Hematopoietic multipotent progenitor cell treated with erythropoietin and hydrocortisone succinate and interleukin-3 and kit ligand, for 6 days (in vitro differentiated cells): ENCODE measurements at places on chromosomes 3 and 15.

DNA sequence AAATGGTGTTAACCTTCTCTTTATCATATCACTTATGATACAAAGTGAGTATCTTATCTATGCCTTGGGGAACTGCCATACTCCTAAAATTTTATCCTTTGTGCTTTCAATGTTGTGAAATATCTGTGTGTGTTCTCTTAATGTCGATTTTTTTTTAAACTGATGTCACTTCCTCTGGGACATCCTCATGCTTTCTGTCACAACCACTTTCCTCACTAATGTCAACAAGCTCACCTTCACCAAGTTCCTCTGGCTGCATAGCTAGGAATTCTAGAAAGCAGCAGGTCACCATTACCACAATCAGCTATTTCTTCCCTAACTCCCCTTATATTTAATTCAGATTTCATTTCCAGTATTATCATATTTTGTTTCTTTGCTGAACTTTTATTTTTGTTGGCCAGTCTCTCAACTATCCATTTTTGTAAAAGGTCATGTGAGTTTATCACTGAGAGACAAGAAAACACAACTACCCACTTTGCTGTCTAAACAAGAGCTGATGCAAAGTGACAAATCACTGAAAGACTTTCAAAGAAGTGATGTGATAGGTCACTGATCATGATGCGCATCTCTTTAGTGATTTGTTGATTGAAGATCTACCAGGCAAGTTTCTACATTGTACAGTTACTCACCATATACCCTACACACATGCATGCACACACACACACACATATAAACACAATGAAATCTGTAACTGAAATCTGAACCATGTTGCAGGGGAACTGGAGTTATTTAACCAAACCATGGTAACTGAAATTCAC lies 369.0 kb downstream of the ULK4 start:
- no peak for DNase-seq

DNA sequence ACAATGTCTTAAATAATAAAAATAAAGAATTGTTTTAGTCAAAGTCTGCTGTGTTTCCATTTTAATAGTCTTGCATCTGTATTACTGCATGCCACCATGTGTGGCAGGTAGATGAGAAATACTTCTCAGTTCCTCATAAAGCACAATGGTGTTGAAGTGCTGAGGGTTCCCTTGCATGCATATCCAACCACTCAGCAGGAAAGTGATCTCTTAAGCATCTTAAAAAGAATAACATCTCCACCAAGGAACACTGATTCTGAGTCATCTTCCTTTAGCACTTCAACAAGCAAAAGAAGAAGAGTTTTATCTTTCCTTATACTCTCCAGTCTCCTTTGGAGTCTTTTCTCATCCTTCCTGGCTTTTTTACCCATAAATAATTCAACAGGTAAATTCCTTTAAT lies 602.0 kb downstream of the TBL1XR1 start:
- DNase-seq, result no peak

DNA sequence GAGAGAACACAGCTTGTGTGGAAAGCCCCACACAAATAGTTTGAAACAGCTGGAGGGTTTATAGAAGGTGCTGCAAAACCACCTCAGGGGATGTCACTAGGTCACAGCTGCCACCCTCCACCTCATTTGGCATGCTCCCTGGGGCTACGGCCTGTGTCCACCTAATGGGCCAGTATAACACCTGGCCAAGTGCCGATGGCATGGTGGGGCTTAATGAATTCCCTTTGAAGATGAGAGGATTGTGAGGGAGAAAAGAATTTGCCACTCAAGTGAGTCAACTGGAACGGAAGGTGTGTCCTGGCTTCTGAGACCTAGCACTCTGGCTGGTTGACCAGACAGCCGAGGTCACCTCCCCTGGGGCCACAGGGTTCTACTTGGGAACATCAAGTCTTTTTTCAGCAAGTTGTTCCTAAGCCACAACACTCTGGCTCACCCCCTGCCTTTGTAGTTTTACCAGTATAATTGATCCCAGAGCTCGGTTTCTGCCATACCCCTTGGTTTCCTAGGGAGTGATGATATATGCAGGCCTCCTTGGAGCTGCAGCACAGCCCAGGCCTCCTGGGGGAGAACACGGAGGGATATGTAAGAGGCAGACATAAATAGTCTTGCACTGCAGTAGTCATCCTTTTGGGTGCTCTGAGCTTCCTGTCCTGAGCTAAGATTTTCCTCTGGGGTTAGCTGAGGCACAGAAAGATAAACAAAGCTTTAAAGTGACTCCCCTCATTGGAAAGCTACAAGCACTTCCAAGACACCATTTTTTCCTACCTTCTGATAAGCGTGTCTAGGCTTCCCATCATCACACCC lies 178.2 kb upstream of the LPP start:
- no peak for DNase-seq

DNA sequence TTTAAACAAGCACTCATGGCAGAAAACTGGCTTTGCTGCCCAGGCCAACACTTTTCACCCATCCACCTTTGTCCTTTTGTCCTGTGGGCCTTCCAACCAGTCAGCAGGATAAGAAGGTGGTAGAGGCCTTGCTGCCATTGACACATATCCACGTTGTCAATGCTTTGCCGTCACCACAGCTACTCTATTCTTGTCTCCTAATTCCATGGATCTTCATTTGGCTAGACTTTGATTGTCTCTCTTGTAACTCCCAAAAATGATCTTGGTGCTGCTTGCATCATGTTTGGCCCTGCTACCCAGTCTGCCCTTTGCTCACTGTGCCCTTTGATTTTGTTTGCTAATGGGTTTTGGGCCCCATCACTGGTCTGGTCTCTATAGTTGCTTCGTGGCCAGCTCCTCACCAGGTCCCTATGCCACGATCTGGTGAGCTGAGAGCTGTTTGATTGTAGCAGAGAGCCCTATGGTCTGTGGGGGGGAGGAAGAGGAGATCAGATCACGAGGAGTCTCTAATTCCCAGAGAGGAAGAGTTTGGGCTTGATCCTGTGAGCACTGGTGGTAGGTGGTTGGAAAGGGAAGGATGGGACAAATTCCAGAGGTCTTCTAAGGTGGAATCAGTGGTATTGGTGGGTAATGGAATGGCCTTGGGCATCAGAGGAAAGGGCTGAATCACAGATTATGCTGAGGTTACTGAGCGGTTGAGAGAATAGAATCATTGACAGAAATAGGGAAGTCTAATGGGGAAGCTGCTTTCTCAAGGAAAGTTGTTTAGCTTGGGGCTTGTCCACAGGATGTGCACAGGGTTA lies 40.3 kb downstream of the ABHD2 start:
- peak; percentile 50 for DNase-seq

- no peak for DNase-seq
Observed at GRCh38 chr15:64530472-64530871, 70.1 kb downstream of the ZNF609 start.

GRCh38 chr3:126446301-126446700 lies 29.4 kb downstream of the ZXDC start:
- no peak for DNase-seq

DNA sequence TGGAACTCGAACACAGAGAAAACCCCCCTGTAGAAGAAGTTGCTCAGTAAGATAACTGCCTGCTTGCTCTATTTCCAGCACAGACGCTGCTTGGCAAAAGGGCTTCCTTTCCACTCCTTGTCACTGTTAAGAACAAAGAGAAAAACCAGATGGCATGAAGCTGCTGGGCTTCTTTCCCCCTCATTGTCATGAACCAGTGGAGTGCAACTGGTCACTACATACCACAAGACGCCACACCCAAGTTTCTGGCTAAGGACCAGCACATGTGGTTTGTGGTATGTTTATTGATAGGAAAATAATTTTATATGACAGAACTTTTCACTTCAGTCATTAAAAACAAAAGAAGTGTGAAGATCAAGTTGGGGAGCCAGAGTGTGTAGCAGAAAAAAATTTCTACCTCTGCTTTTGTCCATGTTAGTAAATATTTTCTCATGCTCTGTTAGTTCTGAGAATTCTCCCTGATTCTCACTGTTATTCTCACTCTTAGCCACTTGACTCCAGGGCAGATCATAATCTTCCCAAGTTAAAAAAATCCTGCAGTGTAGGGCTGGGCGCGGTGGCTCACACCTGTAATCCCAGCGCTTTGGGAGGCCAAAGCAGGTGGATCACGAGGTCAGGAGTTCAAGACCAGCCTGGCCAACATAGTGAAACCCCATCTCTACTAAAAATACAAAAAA lies 37.9 kb downstream of the CLK3 start:
- peak; percentile 92 for DNase-seq

DNA sequence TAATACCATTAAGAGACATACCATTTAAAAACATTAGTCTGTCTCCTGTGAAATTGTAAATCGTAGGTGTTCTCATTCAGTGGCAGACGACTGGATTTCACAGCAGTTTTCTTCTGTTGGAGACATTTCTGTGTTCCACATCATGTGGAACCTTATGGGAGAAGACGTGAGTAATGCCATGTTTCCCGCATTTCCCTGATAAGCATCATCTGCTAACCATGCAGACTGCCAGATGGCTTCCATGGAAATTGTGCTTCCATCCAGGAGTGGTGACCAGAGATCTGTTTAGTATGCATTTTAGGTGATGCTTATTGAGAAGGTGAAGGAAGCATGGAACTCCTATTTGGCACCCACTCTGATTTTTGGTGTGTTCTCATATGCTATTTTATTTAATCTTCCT lies 28.4 kb upstream of the ST3GAL6 start:
- DNase-seq, result no peak

GRCh38 chr3:63656786-63657185 lies 4.3 kb downstream of the SNTN start:
- no peak for DNase-seq

GRCh38 chr3:120326784-120327183 lies 22.4 kb downstream of the LRRC58 start:
- no peak for DNase-seq

GRCh38 chr3:73786321-73786807 lies 161.6 kb upstream of the PDZRN3 start:
- DNase-seq, result no peak
